Stimulated activated CD4-positive, alpha-beta T cell treated with anti-CD3 and anti-CD28 coated beads, Interleukin-4, amount 100 ng/mL, for 1 hour (primary cell): ENCODE measurements at places on chromosomes 13 and 19.

DNA sequence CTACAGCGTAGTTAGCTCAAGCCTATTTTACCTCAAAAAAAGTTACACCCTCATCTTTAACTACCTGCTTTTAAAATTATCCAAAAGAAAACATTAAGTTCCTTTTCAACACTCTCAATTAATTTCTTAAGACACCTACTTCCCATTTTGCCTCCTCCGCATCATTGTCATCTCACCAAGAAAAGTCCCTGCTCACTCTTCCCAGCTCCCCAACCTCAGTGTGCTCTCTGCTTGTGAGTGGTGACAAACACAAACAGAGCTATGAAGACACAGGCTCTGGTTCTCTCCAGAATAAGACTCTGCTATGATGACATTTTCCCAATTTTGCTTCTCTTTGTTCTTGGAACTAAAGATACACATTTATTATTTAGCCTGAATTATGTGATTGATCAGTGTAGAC lies 385.1 kb upstream of the HTR2A start:
- no peak for DNase-seq

DNA sequence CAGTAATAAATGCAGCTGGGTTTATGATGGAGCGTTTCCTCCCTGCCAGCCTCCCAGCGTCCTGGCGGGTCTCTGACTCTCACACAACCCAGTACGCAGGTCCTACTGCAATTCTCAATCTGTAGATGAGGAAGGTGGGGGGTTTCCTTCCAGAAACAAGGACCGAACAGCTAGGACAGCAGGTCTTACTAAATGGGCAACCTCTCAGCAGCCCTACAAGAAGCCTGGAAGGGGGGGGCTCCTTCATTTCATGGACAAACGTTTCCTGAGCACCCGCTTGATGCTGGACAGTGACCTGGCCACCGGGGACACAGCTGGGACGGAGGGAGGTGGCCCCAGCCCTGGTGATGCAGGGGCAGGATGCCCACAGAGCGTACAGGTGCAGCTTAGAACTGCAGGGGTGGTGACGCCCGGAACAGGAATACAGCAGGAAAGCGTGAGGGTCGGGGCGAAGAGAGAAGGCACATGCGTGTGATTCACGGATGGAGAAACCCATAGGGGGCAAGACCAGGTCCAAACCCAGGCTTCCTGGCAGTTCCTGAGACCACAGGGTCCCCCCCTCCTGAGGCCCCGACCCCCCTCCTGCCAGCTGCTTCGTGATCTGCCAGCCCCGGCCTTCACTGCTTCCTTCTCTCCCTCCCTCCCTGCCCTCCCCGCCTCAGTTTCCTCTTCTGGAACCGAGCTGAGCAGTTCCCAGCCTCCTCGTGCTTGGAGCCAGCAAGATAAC lies 732 bp upstream of the C2CD4C start:
- DNase-seq: no peak

DNA sequence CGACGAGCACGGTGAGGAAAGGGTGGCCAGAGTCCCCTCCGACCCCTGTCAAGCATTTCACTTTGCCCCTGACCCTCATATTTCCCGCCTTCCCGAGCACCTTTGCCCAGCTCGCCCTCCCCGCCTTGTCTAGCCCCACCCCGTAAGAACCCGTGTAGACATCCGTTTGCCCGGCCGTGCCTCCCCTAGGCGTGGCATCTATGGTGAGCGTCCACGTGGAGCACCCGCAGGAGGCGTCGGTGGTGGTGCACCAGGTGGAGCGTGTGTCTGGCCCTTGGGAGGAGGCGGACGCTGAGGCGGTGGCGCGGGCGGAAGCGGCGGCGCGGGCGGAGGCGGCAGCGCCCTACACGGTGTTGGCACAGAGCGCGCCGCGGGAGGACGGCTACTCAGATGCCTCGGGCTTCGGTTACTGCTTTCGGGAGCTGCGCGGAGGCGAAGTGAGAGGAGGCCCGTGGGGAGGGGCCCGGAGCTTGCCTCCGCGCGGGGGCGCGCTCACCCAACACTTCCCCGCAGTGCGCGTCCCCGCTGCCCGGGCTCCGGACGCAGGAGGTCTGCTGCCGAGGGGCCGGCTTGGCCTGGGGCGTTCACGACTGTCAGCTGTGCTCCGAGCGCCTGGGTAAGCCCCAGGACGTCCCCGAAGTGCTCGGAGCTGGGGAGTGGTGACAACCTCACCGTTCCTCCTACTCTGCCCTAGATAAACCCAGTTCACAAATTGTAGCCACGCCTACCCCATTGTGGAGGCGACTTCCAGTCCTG lies 4.2 kb downstream of the LTBP4 start:
- peak; percentile 77 for DNase-seq

GRCh38 chr13:99393791-99394735 lies 86.9 kb upstream of the GPR183 start:
- no peak for DNase-seq

GRCh38 chr13:51781246-51782022 lies 22.5 kb downstream of the DHRS12 start:
- no peak for DNase-seq

- no peak for DNase-seq
Measured at GRCh38 chr19:31261019-31261602, 88.1 kb downstream of the TSHZ3 start.

DNA sequence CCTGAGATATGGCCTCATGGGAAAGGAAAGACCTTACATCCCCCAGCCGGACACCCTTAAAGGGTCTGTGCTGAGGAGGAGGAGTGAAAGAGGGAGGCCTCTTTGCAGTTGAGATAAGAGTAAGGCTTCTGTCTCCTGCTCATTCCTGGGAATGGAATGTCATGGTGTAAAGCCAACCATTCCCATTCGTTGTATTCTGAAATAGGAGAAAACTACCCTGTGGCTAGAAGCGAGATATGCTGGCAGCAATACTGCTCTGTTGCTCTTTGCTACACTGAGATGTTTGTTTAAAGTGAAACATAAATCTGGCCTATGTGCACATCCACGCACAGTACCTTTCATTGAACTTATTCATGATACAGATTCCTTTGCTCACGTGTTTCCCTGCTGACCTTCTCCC lies 783 bp upstream of the ZNF587B start:
- no peak for DNase-seq

DNA sequence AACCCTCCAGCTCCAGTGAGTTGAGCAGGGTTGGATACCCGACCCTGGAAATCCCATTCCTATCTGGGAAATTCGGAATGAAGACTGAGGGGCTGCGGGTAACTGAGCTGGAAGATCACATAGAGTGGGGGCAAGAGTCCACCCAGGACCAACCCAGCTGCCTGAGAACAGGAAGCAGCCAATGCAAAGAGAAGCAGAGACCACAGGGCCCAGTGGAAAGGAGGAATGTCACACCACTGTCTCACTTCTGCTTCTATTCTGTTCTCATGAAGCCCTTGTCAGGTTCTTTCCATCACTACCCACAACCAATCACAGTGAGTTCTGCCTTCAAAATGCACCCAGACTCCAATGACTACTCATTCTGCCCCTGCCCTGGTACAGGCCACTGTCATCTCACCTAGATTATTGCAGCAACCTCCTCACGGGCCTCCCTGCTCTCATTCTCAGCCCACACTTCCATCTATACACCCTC lies 15.3 kb downstream of the DYRK1B start:
- no peak for DNase-seq
